ENCODE measurements at places on chromosomes 5 and 9.

DNA sequence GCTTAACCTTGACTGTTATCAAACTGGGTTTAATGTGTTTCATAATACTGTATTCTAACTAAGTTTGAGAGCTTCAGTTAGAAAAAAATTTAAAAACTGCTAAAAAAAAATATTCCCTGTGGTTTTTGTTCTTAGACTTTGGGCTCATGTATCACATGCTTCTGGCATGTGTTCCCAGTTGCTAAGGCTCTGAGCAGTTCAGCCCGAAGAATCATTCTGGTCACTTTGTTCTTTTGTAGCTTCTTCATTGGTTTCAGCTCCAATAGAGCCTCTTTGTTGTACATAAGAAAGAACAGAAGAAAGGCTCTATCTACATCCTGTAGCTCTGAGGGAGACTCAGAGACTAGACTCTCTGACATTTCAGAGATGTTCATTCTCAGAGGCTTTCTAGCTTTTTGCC, 25.6 kb downstream of the KCNN2 start:
- no peak for DNase-seq

GRCh38 chr5:38968665-38969064, 105.5 kb downstream of the RICTOR start:
- no peak for DNase-seq

DNA sequence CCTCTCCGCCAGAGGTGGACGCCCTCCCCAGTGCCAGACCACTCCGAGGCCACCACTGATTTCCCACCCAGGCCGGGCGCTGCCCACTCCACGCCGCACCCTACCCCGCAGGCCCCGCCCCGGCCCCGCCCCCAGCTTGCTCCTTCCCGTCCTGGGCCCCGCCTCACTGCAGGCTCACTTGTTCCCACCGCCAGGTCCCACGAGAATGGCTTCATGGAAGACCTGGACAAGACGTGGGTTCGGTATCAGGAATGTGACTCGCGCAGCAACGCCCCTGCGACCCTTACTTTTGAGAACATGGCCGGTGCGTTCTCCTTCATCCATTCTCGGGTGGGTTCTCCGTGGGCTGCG, 6.5 kb downstream of the LRRC26 start:
- peak; percentile 46 for DNase-seq

DNA sequence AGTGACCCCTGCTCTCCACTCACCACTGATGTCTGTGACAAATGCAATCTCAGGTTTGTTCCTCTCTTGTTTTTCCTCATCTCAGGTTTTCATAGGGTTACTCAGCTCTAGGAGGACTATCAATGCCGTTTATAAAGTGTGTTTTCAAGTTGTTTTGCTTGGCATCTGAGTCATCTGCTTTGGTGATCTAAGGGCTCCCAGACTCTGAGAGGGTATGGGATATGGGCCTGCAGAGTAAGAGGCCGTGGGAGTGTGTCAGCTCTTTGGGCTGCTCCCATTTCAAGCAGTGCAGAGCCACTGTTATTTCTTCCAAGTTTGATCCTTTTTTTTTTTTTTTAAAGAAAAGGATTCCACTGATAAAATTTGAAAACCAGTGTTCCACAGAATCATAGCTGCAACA, 46.3 kb downstream of the NNT start:
- DNase-seq, result no peak

- no peak for DNase-seq
These were observed 86.0 kb upstream of the ZNF618 start for GRCh38 chr9:113790093-113790492.

All from NCI-H1417 (cell line).